ENCODE measurements at places on chromosomes 5 and 9.

GRCh38 chr5:125609011-125609410, 814.2 kb upstream of the GRAMD2B start:
- no peak for DNase-seq

DNA sequence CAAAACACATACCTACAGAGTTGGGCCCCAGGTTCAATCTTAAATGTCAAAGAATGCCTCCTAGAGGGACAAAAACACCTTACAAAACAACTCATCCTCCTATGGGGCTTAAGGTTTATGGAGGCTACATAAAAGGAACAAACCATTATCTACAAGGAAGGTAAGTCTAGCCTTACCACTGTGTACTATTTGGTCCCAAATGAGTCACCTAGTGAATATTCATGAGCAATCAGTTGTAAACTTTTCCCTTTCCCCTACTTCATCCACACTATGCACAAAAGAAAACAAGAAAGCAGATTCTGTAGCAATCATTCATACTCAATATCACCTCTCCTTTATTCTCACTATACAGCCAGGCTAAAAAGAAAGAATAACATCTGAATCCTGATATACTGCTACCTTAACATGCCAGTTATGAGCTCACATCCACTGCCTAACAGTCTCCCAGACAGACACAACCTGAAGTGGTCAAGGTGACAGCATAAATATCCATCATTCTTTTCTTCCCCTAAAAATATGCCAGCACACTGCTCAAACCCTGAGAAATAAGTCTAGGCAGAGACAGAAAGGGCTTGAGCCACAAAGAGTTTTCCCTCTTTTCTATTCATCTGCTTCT, 6.2 kb downstream of the OXCT1 start:
- DNase-seq = no peak

DNA sequence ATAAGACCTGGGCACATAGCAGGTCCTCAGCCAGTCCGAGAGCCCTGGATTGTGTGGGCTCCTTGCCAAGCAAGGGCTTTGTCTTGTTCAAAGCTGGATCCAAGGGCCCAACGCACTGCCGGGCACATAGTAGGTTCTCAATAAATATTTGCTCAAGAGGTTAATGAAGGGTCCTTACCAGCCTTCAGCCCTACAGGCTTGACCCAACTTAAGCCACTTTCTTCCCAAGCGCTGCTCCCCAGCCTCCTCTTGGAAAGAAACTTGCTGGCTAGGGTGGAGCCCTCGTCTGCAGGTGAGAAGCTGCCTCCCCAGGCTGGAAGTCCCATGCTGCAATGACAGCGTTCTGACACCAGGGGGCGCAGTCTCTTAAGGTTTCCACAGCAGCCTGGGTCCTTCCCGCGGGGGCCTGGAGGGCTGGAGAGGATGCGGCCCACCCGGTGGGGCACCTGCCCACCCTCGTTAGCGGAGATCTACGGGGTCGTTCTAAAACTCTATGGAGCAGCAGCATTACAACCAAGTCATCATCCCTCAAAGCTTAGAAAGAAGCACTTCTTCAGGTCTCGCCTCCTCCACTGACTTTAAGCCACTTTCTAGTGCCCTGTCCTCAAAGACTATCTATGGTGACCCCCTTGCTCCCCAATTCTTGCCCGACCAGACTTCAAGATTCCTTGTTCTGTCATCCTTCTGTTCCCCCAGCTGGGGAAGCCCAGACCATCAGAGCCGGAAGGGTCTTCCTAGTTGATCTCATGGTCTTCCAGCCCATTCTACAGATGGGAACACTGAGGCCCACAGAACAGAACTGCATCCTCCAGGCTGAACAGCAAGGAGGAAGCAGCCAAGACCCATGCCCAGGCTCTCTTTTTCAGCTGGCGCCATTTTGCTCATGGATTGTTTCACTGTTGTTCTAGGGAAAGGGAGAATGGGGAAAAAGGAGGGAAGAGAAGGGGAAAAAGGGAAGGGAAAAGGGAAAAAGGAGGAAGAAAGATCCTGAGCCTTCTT, 115.4 kb downstream of the LHX2 start:
- DNase-seq = peak; percentile 61

GRCh38 chr9:7298123-7298522, 501.5 kb downstream of the DMAC1 start:
- DNase-seq = no peak

- DNase-seq = no peak
Measured at GRCh38 chr5:75463726-75464125, 47.7 kb downstream of the CERT1 start.

DNA sequence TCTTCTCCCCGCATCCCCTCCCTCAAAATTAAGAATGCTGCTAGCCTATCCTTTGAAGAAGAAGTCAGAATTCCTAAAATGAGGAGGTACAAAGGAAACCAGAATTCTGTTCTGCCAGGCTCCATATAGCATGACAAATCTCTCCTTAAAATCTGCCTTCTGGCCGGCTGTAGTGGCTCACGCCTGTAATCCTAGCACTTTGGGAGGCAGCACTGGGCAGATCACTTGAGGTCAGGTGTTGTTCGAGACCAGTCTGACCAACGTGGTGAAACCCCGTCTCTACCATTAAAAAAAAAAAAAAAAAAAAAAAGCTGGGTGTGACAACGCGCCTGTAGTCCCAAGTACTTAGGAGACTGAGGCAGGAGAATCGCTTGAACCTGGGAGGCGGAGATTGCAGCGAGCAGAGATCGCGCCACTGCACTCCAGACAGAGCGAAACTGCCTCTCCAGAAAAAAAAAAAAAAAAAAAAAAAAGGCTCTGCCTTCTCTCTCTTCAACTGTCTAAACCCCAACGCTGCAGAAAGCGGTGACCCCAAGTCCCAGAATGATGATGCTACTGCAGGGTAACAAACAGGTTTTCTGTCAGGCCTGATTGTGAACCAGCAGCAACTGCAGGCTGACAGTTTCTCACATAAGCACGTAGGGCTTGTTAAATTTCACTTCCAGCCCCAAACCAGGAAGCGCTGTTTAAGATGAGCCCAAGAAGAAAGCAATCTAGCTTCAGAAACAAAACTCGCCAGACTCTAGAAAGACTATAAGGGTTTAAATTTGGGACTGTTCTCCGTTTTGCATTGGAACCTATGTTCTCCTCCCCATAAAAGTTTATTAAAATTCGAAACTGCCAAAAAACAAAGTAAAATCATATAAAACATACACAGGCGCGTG, 963 bp upstream of the CAST start:
- no peak for DNase-seq

- DNase-seq = no peak
Measured at GRCh38 chr9:34203992-34204635, 25.3 kb downstream of the UBAP1 start.

- no peak for DNase-seq
Measured at GRCh38 chr9:365436-365835, 150.8 kb downstream of the DOCK8 start.

GRCh38 chr9:91445135-91445534, 21.5 kb upstream of the NFIL3 start:
- DNase-seq = no peak

- no peak for DNase-seq
Measured at GRCh38 chr5:146176805-146177204, 5.6 kb downstream of the LARS1 start.

DNA sequence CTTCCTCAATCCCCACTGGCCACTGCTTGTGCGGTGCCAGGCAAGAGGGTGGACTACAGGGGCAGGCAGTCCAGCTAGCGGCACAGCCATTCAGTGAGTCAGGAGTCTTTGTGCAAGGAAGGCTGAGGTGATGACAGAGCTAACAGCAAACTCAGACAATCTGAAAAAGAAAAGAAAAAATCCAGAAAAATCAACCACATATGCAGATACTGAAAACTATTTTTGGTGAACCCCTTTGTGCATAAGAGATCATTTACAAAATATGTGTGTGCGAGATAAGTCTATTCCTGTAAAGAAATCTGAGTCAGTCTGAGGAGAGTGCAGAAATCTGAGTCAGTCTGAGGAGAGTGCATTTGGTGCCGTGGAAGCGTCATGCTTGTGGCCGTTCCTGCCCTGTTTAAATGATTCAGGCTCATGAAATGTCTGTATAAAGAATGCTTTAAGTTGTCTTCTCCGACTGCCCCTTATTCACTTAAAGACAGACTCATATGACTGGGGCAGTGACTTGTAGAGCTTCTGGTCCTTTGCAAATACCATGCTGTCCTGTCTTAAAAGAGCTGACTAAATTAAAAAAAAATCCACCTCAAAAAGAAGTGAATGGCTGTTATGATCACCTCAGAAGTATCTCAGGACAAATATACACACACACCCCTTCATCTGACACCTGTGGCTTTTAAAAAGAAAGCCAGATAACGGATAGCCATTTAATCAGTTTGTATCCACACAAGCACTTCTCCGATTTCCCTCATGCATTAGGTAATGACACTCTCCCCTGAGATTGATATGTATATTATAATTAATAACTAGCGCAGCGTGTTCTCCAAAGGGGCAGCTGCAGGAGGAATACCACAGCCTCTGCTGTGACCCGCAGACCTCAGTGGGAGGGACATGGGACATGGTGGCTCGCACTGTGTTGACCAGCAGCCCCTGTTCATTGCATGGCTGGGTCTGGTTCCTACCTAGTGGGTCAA, 47.3 kb downstream of the TRIO start:
- no peak for DNase-seq
